ENCODE measurements at places on chromosomes 3 and 15.

DNA sequence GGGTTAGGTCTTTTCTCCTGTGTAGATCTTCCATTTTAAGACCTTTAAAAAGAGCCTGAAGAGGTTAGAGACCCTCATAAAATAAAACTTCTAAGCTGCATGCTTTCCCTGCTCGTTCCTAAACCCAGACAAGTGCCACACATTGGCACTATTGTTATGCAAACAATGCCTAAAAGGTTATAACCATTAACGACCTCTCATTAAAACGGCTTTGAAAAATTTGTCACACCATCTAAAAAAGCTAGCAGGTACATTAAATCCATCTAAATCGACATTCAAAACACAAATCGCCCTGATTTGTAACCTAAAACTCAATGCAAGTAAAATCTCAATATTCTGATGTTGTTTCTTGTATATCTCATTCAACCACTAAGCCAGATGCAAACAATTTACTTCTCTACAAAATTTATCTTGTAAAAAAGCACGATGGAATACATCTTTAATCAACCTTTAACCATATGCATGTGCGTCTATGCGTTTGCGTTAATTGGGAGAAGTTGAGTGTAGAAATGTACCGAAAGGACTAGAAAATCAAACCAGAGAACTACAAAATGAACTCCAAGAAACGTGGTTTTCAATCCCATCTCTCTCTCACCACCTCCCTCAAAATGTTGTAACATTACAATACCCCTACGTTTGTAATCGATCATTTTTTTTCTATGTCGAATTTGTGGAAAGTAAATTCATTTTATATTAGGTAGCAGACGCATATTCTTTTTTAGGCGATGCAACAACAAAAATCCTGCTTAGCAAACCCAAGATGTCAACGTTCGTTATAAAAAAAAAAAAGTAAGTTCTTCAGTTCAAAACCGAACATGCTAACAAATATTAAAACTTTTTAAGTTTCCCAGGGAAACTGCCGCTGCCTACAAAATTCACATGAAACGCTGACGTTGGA, 1.2 kb downstream of the ALDH1A2 start:
- no peak for DNase-seq

- DNase-seq, result peak; percentile 37
Observed at GRCh38 chr3:109081746-109082510, 36.0 kb downstream of the MORC1 start.

- DNase-seq, result peak; percentile 88
Observed at GRCh38 chr15:73972984-73973682, 19.0 kb downstream of the STOML1 start.

- DNase-seq, result no peak
Observed at GRCh38 chr15:29046281-29046810, 160.6 kb downstream of the APBA2 start.

DNA sequence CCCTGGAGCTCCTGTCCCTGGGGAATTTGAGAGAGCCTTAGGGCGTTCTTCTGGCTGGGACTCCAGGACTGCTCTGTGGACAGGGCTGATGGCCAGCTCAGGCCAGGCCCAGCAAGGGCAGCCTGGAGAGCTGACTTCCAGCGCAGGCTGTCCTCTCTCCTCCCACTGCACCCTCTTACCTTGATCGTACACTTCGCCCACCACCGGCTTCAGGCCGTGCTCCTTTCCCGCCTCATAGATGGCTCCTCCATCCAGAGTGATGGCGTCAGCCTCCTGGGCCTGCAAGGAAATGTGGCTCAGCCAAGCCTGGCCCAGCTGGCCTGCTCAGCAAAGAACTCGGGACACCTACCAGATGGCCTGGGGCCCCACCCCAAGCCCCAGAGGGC, 3.1 kb downstream of the MELTF start:
- no peak for DNase-seq

- DNase-seq, result no peak
Observed at GRCh38 chr3:143677430-143677829, 170.8 kb downstream of the SLC9A9 start.

DNA sequence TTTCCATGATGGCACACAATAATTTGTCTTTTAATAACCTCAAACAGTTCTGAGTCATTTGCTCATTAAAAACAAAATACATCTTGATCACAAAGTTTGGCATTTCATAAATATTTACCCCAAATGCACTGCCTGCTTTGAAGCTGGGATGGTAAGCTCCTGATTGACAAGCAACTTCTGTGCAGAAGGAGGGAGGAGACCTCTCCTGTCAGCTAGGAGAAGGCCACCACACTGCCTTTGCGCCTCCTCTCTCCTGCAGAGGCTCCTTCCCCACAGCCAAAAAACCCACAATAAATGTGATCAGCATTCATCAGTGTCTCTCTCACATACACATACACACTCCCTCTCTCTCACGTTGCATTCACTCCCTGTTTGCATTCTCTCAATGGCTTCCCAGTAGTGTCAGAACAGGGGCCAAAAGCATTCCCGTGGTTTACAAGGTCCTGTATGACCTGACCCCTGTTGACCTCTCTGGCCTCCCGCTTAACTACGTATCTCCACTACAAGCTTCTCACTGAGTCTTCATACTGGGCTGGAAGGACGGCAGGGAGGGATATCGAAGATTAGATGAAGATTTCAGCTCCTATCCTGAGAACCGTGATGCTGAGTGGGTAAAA, 216.4 kb downstream of the FOXP1 start:
- DNase-seq, result no peak

DNA sequence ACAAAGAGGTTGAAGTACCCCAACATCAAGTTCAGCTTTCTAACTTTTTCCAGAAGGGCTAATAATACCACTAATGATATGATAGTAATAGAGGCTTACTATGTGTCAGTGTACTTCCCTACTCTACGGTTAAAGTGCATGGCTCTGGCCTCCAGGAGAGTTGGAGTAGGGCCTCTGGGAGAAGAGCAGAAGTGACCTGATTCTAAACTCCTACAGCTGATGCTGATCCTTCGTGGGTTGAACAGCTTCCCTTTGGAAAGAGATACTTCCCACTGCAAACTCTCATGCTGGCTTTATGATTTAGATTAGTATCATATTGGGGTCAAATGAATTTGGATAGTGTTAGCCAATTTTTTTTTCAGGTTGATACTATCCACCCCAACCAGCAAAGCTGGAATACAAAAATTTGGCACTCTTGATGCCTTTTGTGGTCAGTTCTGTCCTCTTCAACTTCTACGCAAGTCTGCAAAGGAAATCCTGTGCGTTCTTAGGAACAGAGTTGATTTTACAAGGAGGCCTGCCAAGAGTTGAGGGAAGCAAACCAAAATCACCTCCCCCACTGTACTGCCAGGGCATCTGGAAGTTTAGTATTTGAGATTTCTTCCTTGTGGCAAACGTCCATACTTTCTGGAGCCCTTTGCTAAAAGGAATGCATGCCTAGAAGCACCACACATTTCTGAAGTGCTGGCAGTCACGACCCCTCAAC, 17.8 kb downstream of the TMEM212 start:
- DNase-seq, result no peak

- DNase-seq, result peak; percentile 32
Observed at GRCh38 chr3:58464866-58465265, 27.0 kb upstream of the KCTD6 start.

- no peak for DNase-seq
Observed at GRCh38 chr3:171685116-171685895, 125.0 kb downstream of the PLD1 start.

DNA sequence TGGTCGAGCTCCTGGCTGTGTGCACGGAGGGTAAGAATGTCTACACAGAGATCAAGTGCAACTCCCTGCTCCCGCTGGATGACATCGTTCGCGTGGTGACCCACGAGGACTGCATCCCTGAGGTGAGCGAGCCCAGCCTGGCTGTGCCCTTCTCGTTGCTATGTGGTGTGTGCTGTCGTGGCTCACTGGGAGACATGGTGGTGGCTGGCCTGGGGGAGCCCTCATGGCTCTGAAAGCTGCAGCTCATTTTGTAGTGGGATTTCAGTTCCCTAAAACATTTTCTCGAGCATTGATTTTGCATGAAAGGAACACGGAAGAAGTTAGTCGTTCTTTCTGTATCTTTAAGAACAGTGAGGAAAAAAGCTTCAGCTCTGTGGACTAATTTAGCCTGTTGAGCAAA, 200.5 kb downstream of the ITPR1 start:
- no peak for DNase-seq

GRCh38 chr3:143511174-143511879, 336.9 kb downstream of the SLC9A9 start:
- DNase-seq, result no peak

- no peak for DNase-seq
Observed at GRCh38 chr3:66377800-66378199, 123.0 kb downstream of the LRIG1 start.

DNA sequence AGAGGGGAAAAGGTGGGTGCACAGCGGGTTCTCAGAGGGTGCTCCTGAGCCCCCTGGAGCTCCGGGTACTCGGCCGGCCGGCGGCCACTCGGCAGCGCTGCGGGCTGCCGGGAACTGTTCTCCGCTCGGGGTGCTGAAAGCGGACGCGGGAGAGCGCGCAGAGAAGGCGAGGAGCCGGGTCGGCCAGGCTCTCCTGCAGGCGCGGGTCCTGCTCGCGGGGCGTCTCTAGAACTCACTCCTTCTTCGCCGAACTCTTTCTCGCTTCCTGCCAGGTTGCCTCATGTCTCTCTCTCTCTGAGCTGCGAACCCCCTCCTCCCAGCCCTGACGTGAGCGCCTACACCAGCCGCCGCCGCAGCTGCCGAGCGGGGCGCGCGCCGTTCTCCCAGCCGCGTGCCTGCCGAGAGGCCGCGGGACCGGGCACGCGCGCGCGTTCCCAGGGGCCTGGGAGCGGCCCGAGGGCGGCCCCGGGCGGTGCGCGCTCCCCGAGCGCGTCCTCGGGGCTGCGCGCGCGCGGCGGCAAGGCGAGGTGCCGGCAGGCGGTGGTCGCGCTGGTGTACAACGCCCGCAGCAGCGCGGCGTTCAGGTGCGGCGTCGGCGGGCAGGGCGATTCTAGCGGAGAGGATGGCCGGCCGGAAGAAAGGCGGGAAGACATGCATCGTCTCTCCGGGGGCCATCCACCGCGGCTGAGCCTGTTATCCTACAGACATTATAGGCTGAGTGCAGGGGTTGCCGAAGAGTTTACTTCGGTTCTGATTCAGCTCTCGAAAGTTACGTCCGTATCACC, at the start of gene PEX5L:
Gene PEX5L, minus strand, starts transcription at position 267 of the 785 bp plus-strand sequence. CDS start 338 bp downstream, outside the sequence.
- DNase-seq, result peak; percentile 71

DNA sequence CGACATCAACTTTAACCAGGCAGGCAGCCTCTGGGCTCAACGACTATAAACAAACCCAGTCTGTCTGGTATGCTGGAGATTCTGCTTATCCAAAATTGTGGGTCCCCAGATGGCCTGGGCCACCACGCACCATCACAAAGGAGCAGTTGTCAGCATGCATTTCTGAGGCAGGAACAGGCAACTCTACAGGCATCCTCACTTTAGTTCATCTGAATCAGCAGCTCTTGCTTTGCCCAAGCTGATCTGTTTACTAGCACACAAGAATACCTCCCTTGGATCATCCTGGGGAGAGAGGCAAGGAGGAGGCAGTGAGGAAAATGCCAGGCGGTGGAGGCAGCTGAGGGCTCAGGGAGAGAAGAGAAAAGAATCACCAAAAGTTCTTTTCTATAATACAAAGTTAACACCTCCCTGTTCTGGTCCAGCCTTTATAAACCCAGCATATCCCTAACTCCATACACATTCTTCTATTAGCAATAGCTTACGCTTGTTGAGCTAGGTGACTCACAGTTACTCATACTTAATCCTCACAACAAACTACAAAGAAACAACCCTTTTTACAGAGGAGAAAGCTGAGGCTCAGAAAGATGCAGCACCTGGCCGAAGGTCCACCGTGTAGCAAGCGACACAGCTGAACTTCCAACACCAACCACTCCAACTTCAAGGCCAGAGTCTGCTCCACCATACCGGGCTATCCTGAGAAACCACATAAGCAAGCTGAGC, 33.6 kb downstream of the ZDHHC3 start:
- DNase-seq, result no peak

GRCh38 chr15:62391641-62392262, 226.7 kb upstream of the C2CD4B start:
- peak; percentile 48 for DNase-seq

- no peak for DNase-seq
Observed at GRCh38 chr3:78427303-78427702, 1340.5 kb downstream of the ROBO1 start.
